ENCODE measurements at places on chromosomes 6 and 20.
A peak's percentile ranks its signal among the peaks of the same experiment; 100 is the strongest.

- no peak for DNase-seq
These were observed 104.6 kb upstream of the RSPO3 start for GRCh38 chr6:127013865-127014264.

- DNase-seq, result no peak
These were observed 6.2 kb upstream of the FLRT3 start for GRCh38 chr20:14343491-14344065.

DNA sequence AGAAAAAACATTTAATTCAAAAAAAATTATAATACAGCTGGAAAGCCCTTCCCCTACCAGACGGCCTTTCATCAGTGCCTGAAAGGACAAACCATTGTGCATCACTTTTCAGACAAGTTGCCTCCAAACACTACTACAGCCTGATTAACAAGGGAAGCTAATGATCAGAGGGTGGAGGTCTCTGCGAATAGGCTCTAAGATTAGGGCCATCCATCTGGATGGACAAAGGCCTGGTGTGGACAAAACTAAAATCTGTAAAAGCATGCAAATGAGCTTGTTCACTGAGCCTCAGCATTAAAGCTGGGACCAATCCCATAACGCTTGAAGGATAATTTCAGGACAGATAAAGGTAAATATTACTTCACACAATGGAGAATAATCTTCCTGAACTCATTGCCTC is 228.7 kb upstream of the PLN start:
- no peak for DNase-seq

DNA sequence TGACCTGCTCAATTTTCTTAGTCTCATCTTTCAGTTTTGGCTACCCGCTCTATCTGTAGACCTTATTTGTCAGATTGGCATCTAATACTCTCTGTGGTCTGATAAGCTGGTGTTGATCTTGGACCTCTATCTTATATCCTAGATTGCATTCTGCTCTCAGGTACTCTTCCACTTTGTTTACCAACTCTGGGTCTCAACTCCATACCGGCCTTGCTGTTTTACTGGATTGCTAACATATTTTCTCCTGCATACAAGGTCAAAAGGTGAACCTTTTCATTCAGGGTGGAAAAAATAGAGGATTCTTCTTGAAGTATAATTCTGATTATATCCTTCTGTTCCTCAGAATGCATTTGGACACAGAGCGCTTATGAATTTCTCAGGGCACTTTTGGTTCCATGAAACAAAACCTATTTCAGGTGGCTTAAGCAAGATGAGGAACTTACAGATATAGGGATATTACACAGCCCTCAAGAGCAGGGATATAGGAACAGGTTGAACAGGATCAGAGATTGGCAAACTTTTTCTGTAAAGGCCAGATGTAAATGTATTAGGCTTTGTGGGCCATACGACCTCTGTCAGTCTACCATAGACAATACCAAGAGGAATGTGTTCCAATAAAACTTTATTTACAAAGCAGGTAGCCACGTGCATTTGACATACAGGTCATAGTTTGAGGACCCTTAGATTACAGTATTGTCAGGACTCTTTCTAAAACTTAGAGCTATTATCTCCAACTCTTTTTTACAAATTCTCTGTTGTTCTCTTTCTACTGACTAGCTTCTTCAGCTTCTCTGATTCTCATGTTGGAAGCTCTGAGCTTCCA is 2.5 kb upstream of the SH3BGRL2 start:
- no peak for DNase-seq

DNA sequence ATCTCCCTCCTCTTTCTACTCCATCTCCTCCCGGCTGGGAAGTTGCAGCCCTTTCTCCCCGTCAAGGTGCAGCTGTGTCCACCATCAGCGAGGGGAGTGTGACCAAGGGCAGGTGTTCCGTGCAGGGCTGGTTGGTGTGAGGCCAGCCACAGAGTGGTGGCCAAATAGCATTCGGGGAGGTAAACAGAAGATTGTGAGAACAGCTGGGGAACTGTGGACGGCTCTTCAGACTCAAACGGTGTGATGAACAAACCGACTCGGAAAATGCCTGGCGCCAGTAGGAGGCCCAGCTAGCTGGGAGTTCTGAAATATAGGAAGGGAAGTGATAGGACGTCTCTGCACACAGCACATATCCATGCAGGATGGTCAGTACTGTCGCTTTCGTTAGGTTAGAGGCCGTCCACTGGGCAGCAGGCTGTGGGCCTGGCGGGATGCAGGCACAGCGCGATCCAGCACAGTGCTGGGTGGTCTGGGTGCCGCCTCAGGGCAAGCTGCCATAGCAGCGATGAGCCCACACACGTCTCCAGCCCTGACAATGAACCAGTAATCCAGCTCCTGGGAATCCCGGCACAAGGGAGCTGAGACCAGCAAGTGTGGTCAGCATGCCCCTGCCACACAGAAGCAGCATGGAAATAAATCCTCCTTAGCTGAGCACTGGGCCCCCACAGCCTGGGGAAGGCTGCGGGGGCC is 258.1 kb downstream of the TAF4 start:
- no peak for DNase-seq

- no peak for DNase-seq
These were observed 4.6 kb downstream of the KCNK15 start for GRCh38 chr20:44750081-44750805.

- no peak for DNase-seq
These were observed 2.6 kb downstream of the CST3 start for GRCh38 chr20:23634985-23635767.

DNA sequence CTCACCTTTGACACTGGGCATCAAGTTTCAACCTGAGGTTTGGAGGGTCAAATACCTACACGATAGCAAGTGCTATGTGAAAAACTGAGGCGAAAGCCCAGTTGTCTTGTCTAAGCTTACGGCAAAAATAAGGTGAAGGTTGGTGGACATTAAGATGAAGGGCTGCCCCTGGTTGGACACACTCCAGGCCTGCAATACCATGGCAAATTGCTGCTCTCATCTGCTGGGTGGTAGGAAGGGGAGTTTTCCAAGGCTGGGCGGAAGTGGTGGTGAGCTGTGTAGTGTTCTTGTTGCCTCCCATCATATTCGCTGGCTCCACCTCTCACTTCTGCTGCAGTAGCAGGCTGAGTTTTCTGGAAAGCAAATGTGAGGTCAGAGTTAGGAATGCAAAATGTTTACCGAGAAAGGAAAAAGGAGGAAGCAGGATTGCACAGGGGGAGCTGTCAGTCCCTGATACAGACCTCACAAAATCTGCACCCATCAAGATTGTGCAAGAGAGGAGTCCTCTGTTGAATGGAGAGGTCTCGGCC is 33.7 kb downstream of the SCP2D1 start:
- no peak for DNase-seq

- DNase-seq, result no peak
These were observed 81.4 kb downstream of the MCHR2 start for GRCh38 chr6:99912657-99913056.

GRCh38 chr6:159913375-159913774 is 22.6 kb downstream of the MAS1 start:
- DNase-seq, result no peak

GRCh38 chr6:154689493-154690255 is 43.5 kb upstream of the SCAF8 start:
- DNase-seq, result no peak

- DNase-seq, result no peak
These were observed 53.0 kb downstream of the KCNQ5 start for GRCh38 chr6:72674842-72675241.

DNA sequence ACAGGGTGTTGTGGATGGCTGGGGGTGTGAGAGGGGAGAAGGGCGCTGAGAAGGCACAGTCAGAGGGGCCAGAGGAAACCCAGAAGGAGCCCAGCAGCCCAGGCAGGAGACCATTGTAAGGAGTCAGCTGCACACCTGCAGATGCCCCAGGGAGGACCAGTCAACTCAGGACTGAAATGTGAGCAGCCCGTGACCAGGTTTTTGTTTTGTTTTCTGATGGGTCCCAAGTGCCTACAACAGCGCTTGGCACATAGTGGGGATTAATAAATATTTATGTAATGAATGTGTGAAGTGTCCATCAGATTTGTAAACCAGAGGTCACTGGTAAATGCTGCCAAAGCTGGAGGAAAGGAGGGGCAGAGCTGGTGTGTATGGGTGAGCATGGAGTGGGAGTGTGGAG is 30.2 kb downstream of the TRAM2 start:
- DNase-seq, result no peak

DNA sequence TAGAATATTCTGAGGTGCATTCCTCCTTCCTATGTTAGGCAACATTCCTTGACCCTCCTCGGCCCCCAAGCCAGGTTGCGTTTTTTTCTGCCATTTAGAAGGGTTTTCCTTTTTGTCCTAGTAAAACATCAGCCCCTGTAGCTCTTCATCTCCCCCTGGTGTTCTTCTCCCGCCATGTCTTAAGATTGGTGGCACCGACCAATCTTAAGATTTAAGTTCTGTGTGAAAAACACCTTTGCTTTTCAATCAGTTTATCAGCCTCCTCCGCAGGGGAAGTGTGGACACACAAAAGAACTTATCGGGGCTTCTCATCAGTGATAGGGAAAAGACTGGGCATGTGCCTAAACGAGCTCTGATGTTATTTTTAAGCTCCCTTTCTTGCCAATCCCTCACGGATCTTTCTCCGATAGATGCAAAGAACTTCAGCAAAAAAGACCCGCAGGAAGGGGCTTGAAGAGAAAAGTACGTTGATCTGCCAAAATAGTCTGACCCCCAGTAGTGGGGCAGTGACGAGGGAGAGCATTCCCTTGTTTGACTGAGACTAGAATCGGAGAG is 719 bp upstream of the EDN1 start:
- peak; percentile 73 for DNase-seq

DNA sequence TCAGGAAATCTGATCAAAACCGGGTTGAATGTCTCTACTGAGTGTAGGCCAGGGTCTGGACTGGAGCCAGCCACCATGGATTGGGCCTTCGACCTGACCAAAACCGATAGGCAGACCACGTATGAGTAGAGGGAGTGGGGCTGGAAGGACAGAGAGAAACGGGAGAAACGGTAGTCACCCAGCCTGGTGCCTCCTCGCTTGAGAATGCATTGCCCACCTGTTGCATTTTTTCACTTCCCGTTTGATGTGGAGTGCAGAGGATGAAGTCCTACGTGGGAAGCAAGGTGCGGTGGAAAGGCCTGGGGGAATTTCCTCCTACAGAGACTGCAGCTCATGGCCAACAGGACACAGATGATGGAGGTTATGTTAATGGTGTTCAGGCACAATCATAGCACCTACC is 53.9 kb upstream of the ECI2 start:
- DNase-seq, result no peak

DNA sequence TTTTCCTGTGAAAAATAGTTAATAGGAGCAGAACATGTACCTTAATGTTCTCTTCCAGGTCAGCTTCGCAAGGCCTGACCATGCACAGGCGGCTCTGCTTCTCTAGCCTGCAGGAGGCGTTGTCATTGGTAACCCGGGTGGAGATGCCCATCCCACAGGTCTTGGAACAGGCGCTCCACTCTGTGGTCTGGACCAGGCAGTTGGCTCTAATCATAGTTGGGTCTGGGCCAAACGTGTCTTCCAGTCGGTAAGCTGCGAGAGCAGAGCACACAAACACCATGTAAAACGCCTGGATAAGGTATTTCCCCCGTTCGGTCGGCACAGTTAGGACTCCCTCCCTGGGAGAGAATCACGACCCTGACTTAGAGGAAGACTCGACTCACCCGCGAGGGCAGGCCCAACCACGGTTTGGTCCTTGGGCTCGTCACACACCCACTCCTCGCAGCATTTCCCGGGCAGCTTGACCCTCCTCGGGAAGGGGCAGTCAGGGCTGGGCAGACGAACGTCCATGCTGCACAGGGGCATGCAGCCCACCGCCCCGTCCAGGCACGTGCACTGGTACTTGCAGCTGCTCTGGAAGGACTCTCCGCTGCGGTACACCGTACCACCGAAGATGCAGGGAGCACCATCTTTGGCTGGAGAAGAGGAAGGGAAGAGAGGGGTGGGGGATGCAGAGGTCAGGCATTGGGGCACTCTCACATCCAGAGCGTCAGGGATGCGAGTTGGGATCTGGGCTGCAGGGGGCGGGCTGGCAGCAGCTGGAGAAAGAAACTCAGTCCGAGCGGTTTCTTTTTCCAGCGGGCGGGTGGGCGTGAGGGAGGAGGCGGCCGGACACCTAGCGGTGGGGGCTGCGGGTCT is 1.0 kb downstream of the CCN2 start:
- DNase-seq, result peak; percentile 77

GRCh38 chr6:154307696-154308425 is 48.7 kb downstream of the IPCEF1 start:
- no peak for DNase-seq

GRCh38 chr6:34630040-34630439 is 66.5 kb downstream of the ILRUN start:
- DNase-seq, result no peak

- no peak for DNase-seq
These were observed 3.2 kb downstream of the SLC22A7 start for GRCh38 chr6:43301081-43301870.

GRCh38 chr20:54468082-54468481 is 7.3 kb upstream of the DOK5 start:
- DNase-seq, result no peak

DNA sequence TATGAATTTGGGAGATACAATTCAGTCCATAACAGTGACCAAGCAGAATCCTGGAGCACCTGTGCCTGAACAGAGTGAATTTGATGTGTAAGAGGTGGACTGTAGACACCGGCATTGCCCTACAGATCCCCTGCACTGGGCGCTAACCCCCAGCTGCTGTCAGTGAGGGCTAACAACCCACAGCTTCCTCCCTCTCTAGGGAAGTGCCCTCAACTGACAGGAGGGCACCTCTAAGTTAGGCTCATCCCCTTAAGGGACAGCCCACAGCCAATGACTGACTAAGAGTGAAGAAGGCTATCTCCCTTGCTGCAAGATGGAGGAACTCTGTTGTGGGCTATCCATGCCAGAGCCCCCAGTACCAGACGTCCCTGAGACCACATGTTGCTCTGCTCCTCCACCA is 15.3 kb upstream of the BPIFB1 start:
- DNase-seq, result no peak

- peak; percentile 47 for DNase-seq
These were observed 160.1 kb downstream of the C6orf58 start for GRCh38 chr6:127737009-127737486.

GRCh38 chr6:136723780-136724179 is 68.5 kb downstream of the MAP3K5 start:
- no peak for DNase-seq

- no peak for DNase-seq
These were observed 211.1 kb downstream of the GMDS start for GRCh38 chr6:2034256-2034655.

- DNase-seq, result no peak
These were observed 168.0 kb upstream of the CHD6 start for GRCh38 chr20:41786158-41786557.

DNA sequence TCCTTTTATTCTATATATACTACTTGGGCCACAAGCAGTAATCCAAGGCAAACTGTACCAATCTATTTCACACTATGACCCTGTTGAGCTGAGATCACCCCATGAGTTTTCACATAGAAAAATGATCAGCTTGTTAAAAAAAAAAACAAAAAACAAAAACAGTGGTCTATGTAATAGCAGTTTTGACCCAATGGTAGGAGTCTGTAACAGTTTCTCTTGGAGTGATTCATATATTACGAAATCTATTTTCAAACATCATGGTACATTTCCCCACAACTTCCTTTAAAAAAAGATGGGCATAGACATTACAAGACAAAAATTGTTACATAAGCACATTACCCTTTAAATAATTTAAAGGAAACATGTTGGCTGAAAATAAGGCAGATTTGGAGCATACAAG is 78.1 kb downstream of the PRSS35 start:
- DNase-seq, result no peak
